HL-60 (cell line): ENCODE measurements at places on chromosomes 11 and 22.

- DNase-seq: no peak
Observed at GRCh38 chr11:107092667-107093066, 74.4 kb upstream of the GUCY1A2 start.

DNA sequence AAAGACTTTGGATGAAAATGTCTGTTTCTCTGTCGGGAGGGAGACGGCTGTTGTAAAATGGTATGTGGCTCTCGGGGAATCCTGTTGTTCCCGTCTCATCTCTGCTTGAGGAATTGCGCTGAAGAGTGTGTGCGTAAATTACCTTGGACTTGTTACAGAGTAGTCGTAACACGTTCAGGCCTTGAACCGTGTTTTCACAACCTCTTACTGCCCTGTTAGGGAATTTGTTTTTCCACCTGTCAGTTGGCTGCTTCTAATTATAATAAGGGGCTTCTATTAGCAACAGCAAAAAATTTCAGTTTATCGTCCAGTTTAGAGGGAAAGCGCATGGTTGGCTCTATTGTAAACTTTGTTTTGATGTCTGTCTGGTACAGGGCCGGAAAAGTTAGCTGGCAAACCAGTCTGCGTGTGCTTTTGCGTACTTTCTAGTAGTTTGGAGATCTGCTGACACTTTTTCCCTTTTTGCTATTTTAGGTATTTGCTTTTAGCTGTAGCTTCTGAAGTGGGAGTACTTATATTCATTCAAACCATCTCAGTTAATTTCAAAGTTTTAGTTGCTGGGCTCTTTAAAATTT lies 1.5 kb downstream of the HIPK3 start:
- no peak for DNase-seq

DNA sequence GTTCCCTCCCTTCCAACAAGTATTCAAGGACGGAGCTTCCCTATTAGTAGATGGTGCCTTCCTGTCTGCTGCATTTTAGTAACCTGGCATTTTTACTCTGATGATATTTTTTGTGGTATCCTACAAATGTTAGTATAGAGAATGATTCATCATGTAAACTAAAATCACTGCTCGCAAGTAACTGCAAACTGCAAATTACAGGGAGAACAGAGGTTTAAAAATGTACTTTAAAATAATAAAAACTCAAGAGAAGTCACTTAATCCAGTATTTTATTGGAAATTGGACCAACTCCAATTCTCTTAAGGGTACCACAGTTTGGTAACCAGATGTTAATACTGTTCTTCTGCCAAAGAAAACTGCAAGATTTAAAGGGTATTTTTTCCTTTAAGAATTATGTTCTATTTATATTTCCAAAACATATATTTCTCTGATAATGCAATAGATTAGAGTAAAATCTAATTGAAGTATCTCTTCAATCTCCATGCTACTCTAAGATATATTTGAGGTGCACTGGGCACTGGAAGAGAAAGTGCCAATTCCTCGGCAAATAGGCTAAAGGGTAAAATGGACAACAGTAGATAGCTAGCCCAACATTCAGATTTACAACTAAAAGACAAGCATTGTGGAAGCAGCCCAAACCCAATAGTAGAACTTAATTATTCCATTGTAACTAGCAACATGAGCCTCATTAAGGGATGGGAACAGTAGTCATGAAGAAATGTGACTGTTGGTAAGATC lies 298.0 kb downstream of the TTC28 start:
- DNase-seq: no peak

- no peak for DNase-seq
Observed at GRCh38 chr22:20550851-20551744, 43.7 kb downstream of the MED15 start.

DNA sequence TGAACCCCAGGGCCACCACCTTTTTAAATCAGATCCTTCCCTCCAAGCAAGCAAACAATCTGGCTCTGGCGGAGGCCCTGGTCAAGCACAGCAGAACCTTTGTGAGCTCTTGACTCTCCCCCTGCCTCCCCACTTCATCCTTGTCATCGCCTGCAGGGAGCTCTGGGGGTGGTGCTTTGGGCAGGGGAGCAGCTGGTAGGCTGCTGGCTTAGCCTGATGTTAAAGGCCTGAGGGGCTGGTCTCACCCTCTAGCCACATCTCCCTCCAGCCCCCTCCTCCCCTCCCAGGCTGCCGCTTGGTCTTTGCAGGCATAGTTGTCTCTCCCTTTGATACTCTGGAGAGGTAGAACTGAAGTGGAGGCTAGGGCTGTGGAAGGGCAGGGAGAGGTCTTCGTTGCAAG lies 50.9 kb downstream of the THAP12 start:
- DNase-seq: no peak

DNA sequence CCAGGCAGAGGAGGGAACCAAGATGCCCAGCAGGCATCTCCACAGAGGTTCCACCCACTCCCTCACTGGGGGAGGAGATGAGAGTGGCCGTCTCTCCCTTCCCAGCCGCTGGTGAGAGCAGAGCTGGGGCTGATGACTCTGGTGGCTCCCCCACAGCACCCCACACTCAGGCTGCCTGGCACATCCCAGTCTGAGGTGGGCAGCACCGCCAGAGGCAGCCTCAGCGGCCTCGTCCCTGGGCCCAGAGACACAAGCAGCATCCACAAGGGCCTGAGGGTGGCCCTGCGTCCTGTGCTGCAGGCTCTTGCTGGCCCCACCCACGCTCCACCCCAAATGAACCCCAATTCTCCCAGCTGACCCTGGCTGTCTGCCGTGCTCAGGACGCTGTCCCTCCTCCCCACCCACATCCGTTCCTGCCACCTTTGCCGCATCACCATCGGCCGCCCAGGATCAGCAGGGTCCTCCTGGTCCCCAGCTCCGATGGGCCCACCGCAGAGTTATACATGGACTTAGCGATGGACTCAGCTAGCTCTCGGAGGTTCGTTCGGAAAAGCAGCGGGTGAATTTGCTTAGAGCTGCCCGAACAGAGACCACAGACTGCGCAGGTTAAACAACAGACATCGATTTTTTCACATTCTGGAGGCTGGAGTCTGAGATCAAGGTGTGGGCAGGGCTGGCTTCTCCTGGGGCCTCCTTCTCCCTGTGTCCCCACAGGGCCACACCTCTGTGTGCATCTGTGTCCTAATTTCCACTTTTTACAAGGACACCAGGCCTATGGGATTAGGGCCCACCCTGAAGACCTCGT lies 20.2 kb upstream of the CTSD start:
- no peak for DNase-seq

DNA sequence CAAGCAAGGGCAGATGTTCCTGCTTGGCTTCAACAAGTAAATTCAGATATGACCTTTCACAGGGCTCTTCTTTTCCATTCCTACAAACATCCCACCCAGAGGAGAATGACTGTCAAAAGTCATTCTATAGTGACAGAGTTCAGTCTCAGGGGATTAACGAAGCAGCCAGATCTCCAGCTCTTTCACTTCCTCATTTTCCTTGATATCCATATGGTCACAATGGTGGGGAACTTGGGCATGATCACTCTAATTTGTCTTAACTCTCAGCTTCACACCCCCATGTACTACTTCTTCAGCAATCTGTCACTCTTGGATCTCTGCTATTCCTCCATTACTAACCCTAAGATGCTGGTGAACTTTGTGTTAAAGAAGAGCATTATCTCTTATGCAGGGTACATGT lies 15.0 kb upstream of the OR8B8 start:
- no peak for DNase-seq

DNA sequence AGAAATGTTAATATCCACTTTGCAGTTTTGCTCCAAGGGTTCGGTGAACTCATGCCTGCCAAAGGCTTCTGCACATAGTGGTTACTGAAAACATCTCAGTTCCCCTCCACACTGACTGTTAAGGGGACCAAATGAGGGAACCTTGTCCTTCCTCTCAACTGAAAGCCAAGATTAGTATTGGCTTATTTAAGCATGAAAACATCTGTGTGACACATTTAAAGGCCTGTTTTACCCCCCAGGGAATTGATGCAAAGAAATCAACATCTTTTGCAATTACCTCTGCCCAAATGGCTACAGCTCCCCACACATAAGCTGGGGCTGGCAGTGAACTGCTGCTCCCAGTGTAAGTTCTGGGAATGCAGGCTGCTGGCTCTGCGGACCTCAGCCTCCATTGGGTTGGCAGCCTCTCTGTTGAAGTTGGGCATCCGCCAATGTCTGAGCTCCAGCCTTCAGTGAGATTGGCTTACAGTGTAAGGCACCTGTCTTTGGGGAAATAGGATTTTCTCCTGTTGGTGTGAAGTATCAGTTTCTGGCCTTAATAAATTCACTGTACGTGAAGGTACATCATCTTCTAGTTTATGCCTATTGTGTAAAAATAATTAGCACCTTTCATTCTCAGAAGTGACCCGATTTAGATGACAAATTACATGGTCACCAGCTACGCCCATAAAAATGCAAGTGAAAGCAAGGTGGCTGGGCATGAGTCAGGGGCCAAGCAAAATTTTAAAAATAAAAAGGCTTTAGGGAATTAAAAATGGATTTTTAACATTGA lies 213.4 kb upstream of the SYN3 start:
- no peak for DNase-seq

DNA sequence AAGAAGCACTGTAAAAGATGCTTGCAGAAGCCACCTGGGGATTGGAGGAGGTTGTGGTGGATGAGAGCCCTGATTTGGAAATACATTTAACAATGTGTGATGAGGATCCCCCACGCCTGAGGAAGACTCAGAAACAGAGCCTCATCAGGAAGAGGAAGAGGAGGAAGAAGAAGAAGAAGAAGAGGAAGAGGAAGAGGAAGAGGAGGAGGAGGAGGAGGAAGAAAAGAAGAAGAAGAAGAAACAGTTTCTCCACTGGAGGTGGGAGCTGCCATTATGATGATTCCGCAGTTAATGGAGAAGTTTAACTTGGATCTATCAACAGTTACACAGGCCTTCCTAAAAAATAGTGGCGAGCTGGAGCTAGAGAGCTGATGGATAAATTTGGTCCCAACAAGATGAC lies 50.1 kb downstream of the CECR2 start:
- no peak for DNase-seq

- DNase-seq: no peak
Observed at GRCh38 chr11:118883368-118884071, at the start of gene CXCR5. CXCR5 (plus strand) TSS chr11:118883892; CDS start chr11:118883942, 50 bp downstream.

- DNase-seq: no peak
Observed at GRCh38 chr11:106540001-106540400, 462.5 kb downstream of the AASDHPPT start.

DNA sequence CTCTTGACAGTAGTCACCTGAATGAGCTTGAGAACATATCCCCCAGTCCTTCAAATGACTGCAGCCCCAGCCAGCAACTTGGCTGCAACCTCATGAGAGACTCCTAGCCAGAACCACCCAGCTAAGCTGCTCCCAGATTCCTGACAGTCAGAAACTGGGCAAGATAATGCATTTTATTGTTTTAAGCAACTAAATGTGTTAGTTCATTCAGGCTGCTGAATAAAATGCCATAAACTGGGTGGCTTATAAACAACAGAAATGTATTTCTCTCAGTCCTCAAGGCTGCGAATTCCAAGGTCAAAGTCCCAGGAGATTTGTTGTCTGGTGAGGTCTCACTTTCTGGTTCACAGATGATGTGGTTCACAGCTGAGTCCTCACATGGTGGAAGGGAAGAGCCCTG lies 5.8 kb upstream of the PAMR1 start:
- DNase-seq: no peak

DNA sequence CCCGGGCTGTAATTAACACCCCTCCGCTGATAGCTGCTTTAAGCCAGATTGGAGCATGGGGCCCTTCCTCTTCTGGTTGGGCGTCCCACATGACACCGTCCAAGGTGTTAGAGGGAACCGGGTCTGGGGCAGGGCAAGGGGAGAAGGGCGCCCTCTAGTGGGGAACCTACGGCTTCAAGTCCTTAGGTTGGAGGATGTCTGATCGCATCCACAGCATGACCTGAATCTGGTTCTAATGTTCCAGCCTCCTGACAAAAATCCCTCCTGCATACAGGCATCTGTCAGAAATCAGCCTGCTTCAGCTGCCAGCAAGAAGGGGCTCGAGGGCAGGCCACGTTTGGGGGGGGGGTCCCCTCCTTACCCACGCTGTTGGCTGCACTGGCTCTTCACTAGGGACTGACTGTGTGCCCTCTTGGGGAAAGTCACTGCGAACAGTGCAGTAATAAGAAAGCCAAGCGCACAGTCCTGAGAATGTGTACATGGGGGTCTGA lies 94.2 kb upstream of the TBCEL start:
- peak; percentile 54 for DNase-seq

- no peak for DNase-seq
Observed at GRCh38 chr11:15158351-15159015, 43.8 kb downstream of the INSC start.

DNA sequence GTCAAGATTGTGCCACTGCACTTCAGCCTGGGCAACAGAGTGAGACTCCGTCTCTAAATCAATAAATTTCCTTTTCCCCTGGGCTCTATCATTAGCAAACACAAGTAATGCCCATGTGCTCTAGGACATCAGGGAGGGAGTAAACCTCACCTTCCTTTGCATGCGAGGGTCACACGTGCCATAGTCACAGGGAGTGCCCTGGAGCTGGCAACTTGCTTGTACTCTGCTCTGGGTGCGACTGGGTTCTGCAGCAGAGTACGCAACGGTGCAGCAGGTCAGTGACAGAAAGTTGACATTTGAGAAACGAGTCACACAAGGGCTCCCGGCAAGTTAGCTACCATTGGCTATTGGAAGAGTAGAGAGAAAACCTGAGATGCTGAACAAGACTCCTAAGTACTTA lies 32.6 kb upstream of the CHKA start:
- DNase-seq: no peak

DNA sequence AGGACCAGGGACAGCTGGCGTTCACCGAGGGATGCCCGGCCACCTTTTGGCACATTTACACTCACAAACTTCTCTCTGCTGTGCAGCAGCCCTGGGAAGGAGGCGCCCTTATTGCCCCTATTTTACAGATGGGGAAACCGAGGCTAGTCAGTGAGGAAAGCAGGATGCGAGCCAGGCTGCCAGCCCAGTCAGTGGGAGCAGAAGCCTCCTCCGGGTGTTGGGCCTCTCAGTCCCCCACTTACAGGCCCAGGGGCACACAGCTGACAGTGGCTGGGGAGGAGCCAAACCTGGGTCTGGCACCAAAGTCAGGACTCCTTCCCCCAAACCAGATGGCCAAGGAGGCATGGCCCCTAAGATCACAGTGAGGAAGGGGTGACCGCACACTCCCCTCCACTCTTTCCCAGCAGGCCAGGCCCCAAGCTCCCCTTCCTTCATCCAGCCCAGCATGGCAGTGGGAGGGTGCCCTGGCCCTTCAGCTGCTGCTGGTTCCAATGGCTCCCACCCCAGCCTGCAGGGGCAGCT lies 121.4 kb upstream of the ANO1 start:
- DNase-seq: no peak
